ENCODE measurements at places on chromosomes 5 and 9. TPM values are rescaled to one million over a fixed set of nuclear protein-coding genes. Genes with fewer than 3 reads are reported as not detected.

The MARVELD2 gene
- total RNA-seq: 0.60 TPM

The MEIKIN gene
- not detected for total RNA-seq

The NOTCH1 gene
- 45.7 TPM for total RNA-seq

The BARHL1 gene
- not detected for total RNA-seq

The FOXD1 gene
- total RNA-seq: 1.5 TPM

The RMRP gene
- 13,311 TPM for total RNA-seq

The PCDHA6 gene
- total RNA-seq: not detected

The CCDC183 gene
- total RNA-seq: 0.34 TPM

Measured in activated CD8-positive, alpha-beta T cell treated with anti-CD3 and anti-CD28 coated beads for 36 hours (primary cell).